ENCODE measurements at places on chromosomes 12 and 14.

GRCh38 chr14:68842298-68842697 is 49.4 kb upstream of the ZFP36L1 start:
- no peak for DNase-seq

DNA sequence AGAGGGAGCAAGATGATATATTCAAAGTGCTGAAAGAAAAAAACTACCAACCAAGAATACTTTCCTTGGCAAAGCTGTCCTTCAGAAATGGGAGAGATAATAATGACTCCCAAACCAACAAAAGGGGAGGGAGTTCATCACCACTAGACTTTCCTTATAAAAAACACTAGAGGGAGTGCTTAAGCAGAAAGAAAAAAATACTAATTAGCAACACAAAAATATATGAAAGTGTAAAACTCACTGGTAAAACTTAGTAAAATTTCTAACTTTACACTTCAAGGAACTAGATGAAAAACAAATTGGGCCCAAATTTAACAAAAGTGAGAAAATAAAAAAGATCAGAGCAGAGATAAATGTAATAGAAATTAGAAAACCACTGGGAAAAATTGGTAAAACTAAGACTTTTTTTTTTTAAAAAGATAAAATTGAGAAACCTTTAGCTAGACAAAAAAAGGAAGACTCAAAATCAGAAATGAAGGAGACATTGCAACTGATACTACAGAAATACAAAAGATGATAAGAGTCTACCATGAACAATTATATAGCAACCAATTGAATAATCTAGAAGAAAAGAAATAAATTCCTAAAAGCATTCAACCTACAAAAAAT is 60.4 kb upstream of the FAR2 start:
- DNase-seq: peak; percentile 56

- peak; percentile 72 for DNase-seq
Measured at GRCh38 chr14:103398427-103399195, 13.4 kb downstream of the MARK3 start.

DNA sequence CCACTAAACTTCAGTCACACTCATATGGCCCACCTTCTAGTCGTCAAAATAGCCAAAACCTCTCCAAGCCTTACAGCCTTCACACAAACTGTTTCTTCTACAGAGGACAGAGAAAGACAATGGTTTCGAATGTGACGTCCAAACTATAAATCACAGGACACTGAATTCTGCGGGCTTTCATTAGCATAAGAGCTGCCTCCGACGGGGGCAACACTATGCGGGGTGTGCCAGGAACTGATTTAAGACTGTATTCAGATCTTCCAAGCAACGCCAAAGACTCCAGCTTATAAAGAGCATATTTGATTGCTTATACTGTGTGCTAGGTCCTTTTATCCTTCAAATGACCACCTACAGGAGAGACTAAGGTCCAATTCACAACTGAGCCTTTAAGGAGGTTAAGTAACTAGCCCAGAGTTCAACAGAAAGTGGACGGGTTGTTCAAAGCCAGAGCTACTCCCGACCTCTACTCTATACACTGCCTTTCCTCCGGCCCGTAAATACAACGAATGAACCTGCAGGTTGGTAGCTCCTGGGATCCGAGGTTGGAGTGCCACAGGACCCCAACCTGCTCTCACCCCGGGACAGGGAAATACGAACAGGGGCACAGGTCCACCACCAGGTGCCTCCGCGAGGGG is 575 bp downstream of the L2HGDH start:
- no peak for DNase-seq

DNA sequence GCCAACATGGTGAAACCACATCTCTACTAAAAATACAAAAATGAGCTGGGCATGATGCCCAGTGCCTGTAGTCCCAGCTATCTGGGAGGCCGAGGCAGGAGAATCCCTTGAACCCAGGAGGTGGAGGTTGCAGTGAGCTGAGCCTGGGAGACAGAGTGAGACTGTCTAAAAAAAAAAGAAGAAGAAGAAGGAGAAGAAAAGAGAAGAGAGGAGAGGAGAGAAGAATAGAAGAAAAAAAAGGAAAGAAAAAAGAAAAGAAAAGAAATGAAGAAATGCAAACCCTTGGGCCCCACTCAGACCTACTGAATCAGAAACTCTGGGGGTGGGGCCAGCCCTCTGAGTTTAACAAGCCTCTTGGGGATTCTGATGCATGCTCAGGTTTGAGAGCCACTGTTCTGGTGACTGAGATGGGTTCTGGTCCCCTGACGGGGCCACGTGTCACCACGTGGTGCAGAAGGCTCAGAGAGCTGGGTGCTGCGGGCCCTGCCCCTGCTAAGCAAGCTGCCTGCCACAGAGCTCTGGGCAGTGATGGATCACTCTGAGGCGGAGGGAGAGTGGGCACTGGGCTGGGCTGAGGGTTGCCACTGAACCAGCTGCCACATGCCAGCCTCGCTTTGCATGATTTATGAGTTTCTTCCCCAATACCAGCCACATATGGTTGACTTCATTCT is 37.5 kb downstream of the ERH start:
- DNase-seq: no peak

DNA sequence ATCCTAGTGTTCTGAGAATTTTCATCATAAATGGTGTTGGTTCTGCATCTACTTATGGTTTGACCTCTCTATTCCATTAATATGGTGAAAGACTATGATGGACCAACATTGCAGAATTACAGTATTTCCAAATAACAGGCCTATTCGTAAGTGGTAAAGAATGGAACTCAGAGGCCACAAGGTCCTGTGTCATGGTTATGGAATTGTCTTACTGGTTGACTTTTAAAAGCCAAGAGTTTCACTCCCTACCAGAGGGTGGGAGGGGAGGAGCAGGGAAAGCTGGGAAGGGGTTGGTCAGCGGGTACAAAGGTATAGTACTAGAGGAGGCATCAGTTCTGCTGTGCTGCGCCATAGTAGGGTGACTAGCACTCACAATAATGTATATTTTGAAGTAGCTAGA is 153.4 kb downstream of the TMEM132D start:
- DNase-seq: peak; percentile 19

- DNase-seq: no peak
Measured at GRCh38 chr12:110686294-110686903, 2.5 kb downstream of the HVCN1 start.

DNA sequence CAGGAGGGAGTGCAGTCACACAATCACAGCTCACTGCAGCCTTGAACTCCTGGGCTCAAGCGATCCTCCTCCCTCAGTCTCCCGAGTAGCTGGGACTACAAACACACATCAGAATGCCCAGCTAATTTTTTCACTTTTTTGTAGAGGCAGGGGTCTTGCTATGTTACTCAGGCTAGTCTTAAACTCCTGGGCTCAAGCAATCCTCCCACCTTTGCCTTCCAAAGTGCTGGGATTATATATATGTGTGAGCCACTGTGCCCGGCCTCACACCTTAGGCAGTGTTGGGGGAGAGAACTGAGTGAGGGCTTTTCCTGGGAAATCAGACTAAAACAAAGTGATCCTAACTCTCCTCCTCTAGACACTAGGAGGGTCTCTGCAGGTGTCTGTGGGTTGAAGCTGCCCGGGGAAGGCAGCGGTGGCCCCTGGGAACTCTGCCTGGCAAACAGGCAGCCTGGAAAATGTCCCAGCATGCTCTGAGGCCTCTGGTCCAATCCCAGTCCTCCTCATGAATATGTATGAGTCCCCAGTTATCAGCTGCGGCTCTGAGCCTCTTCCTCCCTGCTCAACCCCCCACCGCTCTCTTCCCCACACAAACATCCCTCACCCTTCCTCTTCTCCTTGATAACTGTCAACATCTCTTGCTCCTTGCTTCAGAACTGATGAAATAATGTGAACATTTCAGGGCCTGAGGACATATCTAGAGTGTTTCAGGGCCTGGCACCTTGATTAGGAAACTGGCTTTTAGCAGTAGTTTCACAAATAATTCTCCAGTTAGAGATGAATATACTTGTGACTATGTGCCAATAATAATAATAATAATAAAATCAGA is 7.9 kb upstream of the NAA25 start:
- no peak for DNase-seq

DNA sequence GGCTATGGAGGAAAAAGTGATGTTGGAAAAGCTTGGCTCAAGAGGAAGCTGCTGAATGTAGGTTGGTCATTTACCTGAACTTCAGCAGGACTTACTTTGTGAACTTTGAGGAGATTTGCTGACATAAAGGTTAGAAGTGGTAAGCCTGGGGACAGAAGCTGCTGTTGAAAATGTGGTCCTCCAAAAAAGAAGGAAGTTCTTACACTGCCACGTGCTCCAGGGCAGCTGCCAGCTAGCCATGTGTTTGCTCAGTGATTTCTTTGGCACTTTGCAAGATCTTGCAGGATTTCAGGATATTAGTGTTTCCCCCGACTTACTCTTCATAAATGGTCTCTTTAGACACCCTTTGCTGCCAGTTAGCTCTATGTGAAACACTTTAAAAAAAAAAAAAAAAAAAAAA is 14.8 kb upstream of the DYRK2 start:
- no peak for DNase-seq

GRCh38 chr14:74261288-74261687 is 22.0 kb downstream of the VSX2 start:
- DNase-seq: no peak

Measured in adipocyte (in vitro differentiated cells).